DMS79 (cell line): ENCODE measurements at places on chromosomes 12 and 14.

DNA sequence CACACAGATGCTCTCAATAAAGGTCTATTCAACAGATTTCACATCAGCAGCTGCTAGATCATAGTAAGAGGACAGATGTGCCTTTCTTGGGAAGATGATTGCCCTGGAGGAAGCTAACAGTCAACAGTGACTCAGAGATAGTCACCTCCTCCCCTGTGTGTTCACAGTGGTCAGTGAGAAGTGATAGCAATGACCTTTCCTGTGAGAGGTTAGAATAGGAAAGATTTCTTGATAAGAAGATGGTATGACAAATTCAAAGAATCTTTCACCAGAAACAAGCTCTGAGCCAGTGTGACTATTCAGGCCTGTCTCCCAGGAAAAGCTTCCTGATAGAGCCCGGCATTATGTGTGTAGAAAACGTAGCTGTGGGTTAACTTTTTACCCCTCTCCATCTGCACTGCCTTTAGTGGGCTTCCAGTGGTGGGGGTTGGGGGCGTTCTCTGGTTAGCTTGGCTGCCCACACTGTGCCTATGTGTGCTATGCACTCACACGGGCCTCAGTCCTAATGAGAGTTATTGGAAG is 66.4 kb upstream of the ARHGAP5 start:
- DNase-seq, result no peak

DNA sequence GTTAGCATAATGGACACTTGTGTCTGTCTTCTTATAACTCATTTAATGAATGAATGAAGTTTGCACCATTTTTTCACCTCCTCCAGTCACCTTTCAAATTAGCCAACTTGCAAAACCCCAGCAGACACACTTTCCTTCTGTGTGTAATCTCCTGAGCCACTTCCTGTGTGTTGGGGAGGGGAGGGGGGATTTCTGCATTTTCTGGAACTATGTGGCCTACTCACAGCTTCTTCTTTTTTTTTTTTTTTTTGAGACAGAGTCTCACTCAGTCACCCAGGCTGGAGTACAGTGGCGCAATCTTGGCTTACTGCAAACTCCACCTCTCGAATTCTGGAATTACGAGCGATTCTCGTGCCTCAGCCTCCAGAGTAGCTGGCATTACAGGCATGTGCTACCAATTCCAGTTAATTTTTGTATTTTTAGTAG is 4.1 kb upstream of the SERPINA1 start:
- DNase-seq, result no peak

- DNase-seq, result no peak
Observed at GRCh38 chr12:74031045-74031444, 506.6 kb upstream of the ATXN7L3B start.

DNA sequence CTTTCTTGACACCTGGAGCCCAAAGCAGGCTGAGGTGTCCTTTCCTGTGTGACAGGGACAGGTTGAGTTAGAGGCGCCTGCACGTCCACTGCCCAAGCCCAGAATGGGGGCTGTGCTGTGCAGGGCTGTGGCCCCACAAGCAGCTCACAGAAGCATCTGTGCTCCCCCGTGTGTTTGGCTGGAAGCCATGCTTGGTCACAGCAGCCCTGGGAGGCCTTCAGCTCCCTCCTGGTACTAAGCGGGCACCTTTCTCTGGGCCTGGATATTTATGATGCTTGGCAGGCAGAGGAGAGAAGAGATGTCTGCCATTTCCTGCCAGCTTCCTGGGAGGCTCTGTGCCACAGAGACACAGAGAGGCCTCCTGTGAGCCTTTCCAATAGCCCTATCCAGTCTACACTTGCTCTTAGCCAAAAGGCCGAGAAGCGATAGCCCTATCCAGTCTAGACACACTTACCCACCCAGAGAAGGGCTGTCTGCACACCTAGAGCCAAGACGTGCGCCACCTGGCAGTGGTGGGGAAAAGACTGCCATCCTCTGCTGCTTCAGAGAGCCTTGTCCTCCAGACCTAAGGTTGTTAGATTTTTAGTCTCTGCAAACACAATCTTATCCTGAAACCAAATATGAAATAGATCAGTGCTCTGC is 117.4 kb downstream of the GCH1 start:
- DNase-seq, result no peak

DNA sequence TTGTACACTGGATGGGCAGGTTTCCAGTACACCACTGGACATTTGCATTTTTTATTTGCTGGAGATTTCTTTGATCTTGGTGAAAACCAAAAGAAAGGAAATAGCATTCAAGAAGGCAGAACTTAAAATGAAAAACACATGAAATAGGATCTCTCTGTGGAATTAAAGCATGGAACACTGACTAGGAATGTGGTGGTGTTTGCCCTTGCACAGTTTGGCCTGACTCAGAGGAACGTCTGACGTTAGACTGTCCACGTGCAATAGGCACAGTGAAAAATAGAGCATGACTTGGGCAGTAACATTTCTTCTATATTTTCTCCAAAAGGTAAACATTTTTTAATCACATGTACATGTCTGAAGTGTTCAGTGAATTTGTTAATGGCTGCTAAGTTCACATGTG is 474.1 kb upstream of the PRICKLE1 start:
- no peak for DNase-seq
